SK-N-SH treated with all-trans-retinoic acid at 6 μM for 48 hours (cell line): ENCODE measurements at places on chromosomes 7 and 10.

DNA sequence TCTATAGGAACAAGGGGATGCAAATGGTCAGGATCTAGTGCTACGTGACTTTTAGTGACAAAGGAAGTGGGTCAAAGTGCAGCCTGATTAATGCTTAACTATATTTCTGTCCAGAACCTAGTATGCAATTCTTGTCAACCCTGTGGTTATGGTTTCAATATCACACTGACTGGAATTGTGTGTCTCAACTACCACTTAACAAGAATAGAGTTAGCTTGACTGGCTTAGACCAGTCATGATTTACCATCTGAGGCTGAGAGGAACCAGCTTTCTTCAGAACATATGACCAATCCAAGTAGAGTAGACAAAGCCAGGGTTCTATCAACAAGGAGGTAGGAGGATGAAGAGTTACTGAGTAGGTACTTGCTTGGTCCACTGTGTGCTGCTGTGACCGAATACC is 54.4 kb downstream of the MYPN start:
- ATAC-seq = no peak

GRCh38 chr7:975702-976473 is 539 bp upstream of the COX19 start:
- ATAC-seq = peak; percentile 1; the same call in 2 of the 3 replicates

DNA sequence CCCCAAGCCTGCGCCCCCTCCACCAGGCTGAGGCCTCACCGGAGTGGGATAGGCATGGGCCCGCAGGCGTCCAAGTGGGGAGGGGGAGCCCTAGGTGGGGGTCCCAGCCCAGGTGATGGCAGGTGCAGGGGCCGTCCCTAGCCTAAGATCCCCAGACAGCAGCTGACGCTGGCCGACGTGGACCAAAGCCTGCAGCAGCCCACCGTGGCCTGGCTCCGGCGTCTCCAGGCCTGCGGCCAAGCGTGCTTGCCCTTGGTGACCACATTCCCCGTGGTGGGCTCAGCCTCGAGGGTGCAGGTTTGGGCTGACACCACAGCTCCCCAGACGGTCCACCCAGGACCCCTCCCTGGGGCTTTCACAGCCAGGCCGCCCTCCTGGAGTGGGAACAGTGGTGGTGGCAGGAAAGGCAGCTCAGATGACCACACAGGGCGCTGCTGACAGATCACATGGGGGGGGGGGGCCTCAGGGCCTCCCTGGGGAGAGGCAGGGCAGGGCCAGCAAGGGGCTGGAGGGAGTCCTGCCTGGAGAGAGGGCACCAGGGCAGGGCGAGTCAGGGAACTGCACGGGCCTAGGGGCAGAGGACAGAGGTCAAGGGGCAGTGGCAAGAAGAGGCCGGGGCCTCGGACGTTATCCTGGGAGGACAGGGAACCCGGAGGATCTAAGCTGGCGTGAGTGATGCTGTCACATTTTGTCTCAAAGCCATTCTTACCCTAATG is 767 bp upstream of the ADAM8 start:
- no peak; the same call in 2 of the 3 replicates for ATAC-seq

GRCh38 chr10:61389887-61390286 is 63.3 kb downstream of the TMEM26 start:
- no peak for ATAC-seq

DNA sequence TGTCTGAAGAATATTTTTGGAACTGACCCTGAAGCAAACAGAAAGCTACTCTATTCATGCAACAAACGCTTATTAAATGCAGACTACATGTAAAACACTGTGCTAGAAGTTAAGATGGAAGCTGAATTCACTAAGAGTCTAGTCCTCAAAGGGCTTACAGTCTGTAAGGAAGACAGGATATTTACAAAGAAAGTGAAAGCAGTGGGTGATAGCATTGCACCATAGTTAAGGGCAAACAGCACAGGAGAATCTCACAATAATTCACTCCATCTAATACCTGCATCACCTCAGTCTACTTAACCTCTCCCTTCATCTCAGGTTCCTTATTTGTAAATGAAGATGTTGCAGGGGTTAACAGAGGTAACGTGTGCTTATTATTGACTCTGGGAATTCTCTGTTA is 360.0 kb upstream of the AOAH start:
- no peak for ATAC-seq

GRCh38 chr10:67086327-67087134 is 160.7 kb downstream of the LRRTM3 start:
- no peak for ATAC-seq

- ATAC-seq = peak; percentile 75
These were observed at the start of gene PIP4K2A for GRCh38 chr10:22714479-22715289. TSS of gene PIP4K2A (minus strand) at chr10:22714578. CDS start at chr10:22714326, 252 bp downstream.

DNA sequence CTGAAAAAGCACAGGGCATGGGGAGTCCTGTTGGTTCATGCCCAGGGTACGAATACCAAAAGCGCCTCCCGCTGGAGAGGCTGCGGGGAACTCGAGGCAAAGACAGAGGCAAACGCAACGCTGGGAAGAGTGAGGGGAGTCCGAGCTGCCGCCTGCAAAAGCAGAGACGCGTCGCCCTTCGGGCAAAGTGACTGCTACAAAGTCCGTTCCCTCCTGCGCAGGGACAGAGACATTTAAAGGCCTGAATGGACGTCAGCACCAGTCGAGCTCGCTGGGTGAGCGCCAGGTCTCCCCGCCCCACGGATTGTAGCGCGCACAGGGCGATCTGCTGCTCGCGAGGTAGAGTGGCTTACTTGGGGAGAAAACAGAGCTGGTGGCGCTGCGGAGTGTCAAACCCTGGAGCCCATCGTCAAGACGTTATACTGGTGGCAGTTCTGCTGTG is 732.8 kb downstream of the ZWINT start:
- peak; percentile 24 for ATAC-seq

- no peak for ATAC-seq
These were observed 279.2 kb downstream of the MAD1L1 start for GRCh38 chr7:1953199-1954190.

DNA sequence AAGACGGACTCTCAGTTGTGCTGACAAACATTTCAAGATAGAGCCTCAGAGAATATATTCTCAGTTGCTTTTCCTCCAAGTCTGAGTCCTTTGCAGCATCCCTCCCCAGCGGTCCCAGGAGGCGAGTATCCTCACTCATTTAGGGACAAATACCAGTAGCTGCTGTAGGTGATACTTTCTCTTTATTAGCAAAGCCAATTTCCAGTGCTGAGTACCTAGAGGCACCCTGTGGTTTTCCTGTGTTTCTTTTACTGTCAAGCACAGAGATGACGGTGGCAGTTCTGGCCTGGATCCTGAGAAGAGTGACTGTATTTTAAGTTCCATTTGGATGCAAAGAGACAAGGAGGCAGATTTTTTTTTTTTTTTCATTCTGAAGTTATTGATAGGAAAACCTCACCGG is 1058.4 kb downstream of the SORCS3 start:
- no peak for ATAC-seq

DNA sequence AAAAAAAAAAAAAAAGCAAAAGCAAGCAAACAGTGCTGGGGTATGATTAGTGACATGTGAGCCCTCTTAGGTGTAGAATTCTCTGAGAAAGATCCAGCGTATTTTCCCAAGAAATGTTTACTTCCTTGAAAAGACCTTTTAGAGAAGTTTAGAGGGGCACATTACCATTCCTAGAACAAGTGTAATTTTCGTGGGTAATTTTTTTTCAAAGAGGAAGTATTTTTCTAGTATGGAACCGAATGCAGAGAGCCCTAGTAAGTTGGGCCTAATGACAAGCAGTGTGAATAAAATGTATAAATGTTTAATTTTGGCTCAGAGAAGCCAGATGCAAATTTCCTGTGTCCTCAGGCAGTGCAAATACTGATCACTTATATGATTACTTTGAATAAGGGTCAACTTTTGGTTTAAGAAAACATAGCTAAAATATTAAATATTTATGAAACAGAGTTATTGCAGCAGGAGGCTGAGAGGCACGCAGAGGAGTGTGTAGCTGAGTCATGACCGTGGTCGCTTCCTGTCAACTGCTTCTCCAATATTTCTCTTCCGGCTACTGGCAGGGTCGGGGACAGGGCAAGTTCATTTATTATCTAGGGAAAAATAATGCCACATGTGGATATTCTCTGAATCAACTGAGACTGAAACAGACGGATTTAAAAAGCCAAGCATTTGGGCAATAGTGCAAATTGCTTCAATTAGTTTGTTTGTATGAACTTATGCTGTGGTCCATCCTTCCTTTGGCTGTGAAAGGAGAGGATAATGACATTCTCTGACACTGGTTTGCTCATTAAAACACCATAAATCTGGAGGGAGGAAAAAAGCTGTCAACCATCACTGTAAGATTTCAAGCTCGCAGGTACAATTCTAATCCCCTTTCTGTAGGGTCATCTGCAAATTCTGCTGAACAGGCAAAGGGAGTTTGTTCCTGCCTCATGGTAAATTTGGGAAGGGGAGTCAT is 495.2 kb downstream of the GLRX3 start:
- no peak for ATAC-seq

- ATAC-seq = no peak
These were observed 49.3 kb downstream of the FBXW4 start for GRCh38 chr10:101645659-101646058.

DNA sequence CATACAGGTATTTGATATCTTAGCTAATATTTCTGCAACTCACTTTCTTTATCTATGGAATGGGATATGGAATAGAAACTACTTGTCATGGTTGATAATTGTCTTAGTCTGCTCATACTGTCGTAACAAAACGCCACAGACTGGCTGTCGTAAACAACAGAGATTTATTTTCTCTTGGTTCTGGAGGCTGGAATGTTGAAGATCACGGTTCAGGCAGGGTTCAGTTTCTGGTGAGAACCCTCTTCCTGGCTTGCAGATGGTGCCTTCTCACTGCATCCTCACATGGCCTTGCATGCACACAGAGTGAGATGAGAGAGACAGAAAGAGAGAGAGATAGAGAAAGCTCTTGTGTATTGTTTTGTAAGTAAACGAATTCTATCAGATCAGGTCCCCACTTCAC is 332.7 kb upstream of the MAGI2 start:
- ATAC-seq = no peak

DNA sequence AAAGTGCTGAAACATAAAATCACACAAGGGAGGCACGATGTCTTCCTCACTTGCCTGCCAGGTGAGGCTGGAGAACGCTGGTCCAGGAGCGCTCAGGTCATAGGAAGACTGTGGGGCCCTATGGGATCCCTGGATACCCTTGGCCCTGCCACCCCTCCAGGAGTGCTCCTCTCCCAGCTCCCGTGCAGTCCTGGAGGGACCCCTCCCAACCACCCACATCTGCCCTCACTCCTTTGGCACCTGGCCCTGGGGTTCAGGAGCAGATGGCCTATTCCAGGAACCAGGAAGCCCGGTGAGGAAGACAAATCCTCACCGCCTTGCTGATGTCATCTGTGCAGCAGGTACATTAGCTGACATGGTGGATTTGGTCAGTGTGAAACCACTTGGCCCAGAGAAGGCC is 3.7 kb upstream of the CXCL12 start:
- no peak for ATAC-seq

- ATAC-seq = no peak
These were observed 60.2 kb downstream of the ZNF467 start for GRCh38 chr7:149713061-149713730.

GRCh38 chr10:43905512-43906236 is 257.0 kb upstream of the ZNF32 start:
- no peak for ATAC-seq
